ENCODE measurements at places on chromosomes 1 and 21.

DNA sequence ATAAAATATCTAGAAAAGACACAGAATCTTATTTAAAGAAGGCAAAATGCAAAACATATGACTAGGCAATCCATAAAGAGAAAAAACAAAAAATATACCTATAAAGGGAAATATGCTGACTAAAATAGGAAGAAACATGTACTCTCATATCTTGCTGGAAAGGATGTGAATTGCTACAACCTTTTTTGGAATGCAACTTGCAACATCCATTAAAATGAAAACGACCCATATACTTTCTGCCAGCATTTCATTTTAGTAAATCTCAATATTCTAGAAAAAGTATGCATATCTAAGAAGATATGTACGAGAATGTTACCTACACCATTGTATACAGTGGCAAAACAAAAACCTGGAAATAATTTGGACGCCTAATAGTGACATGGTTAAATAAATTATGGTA is 56.6 kb downstream of the EDEM3 start:
- DNase-seq = no peak

GRCh38 chr21:29434081-29434480 is 135.4 kb downstream of the BACH1 start:
- no peak for DNase-seq

GRCh38 chr1:28159680-28160079 is 16.8 kb downstream of the PTAFR start:
- DNase-seq = no peak

- DNase-seq = no peak
Measured at GRCh38 chr1:118158924-118159323, 26.1 kb downstream of the SPAG17 start.

- no peak for DNase-seq
Measured at GRCh38 chr1:21700094-21700493, 30.9 kb upstream of the RAP1GAP start.

DNA sequence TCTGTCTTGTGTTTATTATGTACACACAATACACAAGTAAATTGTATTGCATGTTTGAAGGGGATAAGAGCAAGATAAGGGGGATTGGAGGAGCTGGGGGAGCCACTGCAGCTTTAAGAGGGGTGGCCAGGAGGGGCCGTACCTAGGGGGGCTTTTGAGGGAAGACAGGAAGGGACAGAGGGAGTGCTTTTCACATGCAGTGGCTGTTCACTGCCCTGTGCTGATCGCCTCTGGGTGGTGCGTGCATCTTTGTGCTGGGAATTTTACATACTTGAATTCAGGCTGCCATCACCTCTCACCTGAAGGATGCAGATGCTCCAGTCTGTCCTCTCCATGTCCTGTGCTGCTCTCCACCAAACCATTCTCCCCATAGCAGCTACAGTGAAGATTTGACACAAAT is 179.5 kb downstream of the PTPRU start:
- no peak for DNase-seq

GRCh38 chr1:64810001-64810400 is 65.1 kb downstream of the RAVER2 start:
- DNase-seq = no peak

GRCh38 chr1:119331915-119332314 is 36.7 kb upstream of the HAO2 start:
- DNase-seq = no peak

GRCh38 chr21:41833497-41834115 is 45.5 kb downstream of the PRDM15 start:
- DNase-seq = no peak

GRCh38 chr1:41526956-41527561 is 42.6 kb upstream of the EDN2 start:
- no peak for DNase-seq

GRCh38 chr1:15427280-15427666 is 11.0 kb upstream of the CTRC start:
- no peak for DNase-seq

DNA sequence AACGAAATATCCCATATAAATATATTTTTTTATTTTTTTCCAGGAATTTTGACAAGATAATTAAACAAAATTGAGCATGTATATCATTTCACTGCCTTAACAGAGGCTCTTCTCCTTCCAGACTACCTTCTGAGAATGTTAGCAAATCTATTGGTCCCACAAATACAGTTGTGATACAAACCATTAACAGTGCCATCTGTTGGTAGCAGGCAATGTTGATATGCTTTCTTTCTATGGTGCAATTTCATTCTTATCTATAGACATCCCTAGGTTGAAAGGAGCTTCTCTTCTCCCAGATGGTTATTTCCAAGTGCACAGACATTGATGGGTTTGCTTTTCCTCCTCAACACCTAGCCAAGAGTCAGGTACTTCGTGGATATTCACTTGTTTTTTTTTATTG is 303.6 kb downstream of the USH2A start:
- peak; percentile 17 for DNase-seq

- no peak for DNase-seq
Measured at GRCh38 chr1:167262836-167263235, 42.1 kb downstream of the POU2F1 start.

DNA sequence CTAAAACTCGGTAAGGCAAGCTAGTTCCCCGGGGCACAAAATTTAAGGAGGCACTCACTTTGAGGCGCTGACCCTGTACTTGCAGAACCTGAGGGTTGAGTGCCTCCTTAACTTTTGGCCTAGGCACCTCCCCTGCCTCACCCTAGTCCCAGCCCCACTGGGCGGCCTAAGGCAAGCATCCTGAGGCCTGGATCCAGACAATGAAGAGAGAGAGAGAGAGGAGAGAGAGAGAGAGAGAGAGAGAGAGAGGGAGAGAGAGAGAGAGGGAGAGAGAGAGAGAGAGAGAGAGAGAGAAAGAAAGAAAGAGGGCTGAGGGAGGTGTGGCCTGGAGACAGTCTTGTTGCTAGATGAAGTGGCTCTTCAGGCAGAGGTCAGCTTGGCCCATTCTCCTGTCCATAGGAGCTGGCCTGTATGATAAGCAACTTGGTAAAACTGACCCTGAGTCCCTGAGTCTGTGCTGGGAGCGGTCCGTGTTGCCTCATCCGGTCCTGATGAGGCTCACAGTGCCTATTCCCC is 7.4 kb upstream of the LRRN2 start:
- no peak for DNase-seq

DNA sequence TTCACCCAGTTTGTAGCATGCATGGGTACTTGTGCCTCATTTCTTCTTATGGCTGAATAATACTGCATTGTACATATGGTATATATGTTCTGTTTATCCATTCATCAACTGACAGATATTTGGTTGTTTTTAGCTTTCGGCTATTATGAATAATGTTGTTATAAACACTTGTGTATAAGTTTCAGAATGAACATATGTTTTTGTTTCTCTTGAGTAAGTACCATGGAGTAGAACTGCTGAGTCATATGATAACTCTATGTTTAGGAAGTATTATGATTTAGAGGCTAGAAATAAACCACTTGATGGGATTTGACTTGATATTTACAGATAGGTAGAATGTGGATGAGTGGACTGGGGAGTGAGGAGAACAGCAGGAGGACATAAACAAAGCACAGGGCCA is 48.6 kb downstream of the WNT2B start:
- DNase-seq = no peak

DNA sequence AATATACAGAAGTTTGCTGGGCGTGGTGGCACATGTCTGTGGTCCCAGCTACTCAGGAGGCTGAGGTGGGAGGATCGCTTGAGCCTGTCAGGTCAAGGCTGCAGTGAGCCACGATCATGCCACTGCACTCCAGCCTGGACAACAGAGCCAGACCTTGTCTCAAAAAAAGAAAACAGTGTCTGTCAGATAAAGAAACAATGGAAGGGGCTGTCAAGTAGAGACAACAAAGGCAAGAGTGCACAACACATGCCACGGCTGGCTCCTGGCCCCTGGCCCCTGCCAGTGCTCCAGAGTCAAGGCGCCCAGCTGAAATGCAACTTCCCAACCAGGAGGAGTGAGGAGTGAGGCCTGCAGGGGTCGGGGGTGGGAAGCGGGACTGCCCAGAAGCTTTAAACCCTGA is 32.6 kb downstream of the PRDM15 start:
- DNase-seq = no peak

GRCh38 chr21:44421901-44422840 is 33.1 kb upstream of the LRRC3 start:
- no peak for DNase-seq

DNA sequence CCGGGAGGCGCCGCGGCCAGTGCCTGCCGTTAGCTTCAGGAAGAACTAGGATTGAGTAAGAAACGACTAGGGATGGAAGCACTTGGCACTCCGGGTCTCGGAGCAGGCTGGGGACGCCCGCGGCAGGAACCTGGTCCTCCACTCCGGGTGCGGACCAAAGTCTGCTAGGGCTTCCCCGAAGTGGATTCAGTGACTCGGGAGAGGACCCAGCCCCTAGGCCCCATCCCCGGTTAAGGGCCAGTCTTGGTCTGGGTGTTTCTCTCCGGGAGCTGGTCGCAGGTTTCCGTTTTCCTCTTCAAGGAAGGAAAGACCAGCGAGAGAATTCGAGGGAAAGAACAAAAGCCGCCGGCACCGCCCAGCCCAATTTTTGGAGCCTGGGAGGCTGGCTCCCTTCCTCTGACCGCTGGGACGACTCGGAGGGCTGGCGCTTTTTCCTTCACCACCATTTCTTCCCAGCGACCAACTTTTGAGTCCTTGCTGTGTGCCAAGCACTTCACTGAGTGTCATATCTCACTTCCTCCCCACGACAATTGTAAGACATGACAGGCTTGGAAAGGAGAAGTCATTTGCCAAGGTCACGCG is 16.8 kb upstream of the STMN1 start:
- no peak for DNase-seq

DNA sequence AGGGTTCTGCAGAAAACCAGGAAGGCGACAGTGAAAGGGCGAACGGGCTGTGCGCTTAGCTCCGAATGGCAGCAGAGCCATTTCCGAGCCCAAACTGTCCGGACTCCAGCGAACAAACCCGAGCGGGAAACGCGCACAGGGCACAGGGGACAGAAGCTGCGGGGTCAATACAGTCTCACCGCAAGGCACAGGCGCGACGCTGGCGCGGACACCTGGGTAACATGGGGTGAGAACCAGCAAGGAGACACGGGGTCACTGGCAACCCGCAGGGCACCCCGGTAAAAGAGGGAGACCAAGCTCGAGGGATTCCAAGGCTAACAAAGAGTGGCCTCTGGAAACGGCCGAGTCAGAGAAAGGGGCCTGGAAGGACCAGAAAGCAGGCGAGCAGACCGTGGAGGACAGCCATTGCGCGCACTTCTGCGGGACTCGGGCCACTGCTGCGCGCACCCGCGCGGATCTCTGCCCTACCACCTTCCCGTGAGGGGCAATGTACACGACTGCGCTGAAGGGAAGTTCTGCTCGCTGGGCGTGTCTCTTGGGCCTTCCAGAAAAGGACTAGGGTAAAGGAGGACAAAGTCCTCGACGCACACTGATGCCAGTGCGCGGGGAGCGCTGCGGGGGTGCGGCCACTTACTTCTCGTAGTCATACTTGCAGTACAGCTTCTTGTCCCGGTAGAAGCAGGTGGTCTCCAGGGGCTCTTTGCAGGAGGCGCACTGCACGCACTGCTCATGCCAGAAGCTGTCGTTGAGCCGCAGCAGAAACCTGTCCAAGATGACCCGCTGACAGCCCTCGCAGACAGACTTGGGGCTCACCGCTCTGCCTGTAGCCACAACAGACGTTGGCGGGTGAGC is 3.8 kb downstream of the LMX1A start:
- no peak for DNase-seq

GRCh38 chr1:225617956-225618355 is 35.0 kb downstream of the ENAH start:
- no peak for DNase-seq

GRCh38 chr1:96934282-96934681 is 212.7 kb downstream of the PTBP2 start:
- no peak for DNase-seq

- DNase-seq = no peak
Measured at GRCh38 chr1:76876655-76877395, 9.5 kb downstream of the ST6GALNAC5 start.

DNA sequence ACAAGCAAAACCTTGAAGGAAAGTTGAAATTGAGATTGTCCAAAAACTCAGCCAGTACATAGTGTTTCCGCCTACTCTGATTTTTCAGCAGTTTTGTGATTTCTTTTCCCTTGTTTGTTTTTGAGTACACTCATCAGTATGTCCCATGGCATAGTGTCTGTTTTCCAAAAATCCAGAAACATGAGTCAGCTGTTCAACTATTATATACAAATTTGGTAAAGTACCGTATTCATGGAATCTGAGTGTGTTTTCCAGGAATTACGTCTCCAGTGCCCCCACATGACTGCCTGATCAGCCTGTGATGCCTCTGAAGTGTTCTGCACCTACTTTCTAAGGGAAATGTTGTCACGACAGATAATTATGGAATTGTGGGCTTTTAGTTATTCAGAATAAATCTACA is 186.8 kb downstream of the LTN1 start:
- DNase-seq = no peak

- DNase-seq = no peak
Measured at GRCh38 chr21:33767236-33767635, 124.9 kb downstream of the ITSN1 start.

DNA sequence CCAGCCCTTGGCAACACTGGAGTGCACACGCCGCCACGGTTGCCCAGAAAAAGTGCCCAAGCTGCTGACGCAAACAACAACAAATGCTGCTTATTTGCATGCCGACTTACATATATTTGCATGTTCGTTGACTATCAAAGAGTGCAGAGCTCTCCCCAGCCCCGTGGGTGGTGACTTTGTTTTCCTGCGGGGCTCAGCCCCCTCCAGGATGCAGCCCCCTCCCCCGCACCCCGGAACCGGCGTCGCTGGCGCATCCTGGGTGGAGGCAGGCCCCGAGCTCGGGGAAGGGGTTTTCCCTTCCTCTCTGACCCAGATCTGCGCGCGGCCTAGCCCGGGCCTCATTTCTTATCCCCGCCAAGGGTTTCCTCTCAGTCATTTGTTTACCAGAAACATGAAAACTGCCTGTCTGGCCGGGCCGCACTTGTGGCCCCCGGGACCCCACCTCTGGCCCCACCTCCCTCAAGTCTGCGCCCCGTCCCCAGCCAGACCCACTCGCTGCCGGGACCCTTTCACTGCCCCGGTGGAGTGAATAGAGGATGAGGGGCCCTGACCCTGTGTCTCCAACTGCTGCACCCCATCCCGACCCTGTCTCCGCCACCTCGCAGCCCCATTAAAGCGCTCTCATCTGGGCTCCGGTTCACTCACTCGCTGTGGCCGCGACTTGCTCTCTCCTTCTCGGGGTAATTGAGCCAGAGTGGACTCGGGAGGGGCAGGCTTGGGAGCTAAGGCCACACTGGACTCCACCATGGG is 5.5 kb downstream of the TNFRSF25 start:
- DNase-seq = no peak

DNA sequence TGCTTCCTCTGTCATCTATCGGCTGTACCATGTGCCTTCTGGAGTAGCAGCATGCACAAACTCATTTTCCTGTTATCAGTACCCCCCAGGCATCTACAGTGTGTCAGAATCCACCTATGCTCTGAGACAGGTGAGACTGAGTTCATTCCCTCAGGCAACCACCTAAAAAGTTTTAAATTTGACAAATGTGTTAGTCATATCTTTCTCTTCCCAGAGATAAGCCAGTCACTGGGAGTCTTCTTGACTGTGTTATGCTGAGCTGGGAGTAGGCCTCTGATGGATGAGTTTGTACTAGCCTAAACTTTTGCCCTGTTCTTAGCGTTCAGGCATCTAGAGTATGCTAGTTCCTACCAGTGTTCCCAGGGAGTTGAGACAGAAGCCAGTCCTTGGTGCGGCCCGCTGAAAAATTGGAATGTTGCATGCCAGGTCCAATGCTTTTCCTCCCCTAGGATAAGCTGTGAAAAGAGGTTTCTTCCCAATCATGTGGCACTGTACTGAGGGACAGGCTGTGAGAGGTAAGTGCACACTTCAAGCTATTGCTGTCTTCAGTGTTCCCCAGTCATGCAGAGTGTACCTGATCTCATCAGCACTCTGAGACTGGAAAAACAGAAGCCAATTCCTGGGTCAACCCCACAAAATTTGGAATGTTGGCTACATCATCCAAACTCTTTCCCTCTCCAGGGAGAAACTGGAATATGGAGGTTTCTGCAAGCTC is 1202.3 kb downstream of the NCAM2 start:
- no peak for DNase-seq
